ENCODE measurements at places on chromosomes 1 and 21. TPM values are rescaled to one million over a fixed set of nuclear protein-coding genes. Genes with fewer than 3 reads are reported as not detected.
A peak's percentile ranks its signal among the peaks of the same experiment; 100 is the strongest.

Gene PLEKHN1
- 45.3 TPM for total RNA-seq

Gene OR2T35
- total RNA-seq: not detected

GRCh38 chr1:18531503-18531845 is 50.7 kb downstream of the KLHDC7A start:
- DNase-seq: peak; percentile 4

DNA sequence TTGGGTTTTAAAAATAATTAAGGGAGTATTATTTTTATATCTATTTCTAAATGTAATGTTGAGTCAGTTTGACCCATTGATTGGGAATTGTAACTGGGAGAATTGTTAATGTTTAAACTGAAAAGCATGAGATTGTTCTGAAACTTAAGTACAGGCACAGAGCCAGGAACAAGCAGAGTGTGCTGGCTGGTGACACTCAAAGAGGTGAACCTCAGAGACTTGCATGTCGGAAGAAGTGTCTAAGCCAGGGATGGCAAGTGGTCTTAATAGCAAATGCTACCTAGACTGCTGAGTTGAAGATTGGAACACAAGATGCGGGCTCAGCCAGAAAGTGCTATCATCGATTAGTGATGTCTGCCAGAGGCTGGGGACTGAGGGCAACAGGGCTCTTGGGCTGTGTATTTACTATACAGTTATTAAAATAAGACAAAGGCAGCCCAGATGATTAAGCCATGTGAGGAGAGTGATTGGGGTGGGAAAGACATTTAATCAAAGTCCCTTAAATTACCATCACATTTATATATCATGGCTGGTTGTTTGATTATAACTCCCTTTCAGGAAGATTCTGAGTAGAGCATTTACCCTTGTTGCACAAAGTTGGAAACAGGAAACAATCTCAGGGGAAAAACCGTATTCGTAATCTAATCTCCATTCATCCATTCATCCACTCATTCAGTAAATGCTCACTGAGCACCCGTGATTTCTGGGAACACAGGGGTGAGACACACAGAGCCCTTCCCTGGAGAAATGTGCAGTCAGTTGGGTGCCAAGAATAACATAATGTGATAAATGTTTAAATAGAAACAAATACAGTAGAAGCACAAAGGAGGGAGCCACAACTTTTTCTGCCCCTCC is 42.8 kb downstream of the C8A start:
- no peak for DNase-seq

GRCh38 chr21:15686506-15686905 is 43.3 kb upstream of the USP25 start:
- no peak for DNase-seq

DNA sequence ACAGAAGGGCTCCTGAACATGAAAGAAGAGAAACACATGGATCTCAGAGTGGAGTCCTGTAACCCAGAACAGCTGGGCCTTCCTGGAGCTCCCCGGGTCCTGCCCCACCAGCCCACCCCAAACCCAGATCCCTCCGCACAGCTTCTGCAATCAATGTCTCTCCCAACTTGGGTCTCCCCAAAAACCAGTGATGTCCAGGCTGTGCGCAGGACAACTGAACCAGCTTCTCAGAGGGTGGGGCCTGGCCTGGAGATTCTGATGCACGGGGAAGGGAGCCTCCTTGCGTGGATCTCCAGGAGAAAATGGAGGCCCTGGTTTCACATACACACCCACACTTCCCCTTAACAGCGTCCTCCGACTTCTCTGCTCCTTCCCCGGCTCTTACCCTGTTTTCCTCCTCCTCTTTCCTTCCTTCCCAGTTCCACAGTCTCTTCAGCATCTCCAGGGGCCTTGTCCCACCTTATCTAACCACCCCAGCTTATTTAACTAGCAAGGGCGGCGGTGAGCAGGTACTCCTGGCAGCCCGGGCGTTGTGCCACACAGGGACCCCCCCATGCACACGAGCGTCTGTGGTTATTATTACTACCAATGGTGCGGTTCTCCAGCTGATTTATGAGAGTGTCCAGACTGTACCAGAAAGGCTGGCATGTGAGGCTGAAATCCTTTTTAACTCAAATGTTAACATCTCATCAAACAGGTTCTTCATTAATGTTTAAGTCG is 11.2 kb upstream of the MX2 start:
- DNase-seq: no peak

GRCh38 chr1:179166663-179167417 is 62.6 kb downstream of the ABL2 start:
- no peak for DNase-seq

DNA sequence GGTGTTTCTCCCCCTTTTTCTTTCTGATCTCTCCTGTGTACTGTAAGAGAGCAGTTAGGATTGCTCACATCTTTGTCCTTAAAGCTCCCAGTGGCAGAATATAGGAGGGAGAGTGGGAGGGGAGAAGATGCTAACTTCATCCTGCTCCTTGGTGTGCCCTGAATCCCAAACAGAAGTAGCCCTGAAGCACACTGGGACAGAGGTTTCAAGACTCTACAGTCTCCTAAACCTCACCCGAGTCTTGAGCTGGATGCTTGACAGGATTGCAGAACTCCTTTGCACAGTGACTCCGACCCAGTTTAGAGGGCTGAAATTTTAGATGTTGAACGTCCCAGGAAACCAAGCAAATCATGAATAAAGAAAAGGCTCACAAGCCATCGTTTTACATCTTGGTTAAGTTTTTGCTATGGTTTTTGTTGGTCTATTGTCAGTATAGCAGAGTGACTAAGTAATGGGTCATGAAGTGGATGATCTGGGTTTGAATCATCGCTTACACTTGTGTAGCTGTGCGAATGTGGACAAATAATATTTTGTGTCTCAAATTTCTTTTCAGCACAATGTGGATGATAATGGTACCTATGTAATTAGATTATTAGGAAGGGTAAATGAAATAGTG is 37.5 kb downstream of the XCL2 start:
- no peak for DNase-seq
